Stimulated activated CD8-positive, alpha-beta memory T cell treated with anti-CD3 and anti-CD28 coated beads, Interleukin-7, amount 100 ng/mL, for 24 hours (primary cell): ENCODE measurements at places on chromosomes 12 and 14.

DNA sequence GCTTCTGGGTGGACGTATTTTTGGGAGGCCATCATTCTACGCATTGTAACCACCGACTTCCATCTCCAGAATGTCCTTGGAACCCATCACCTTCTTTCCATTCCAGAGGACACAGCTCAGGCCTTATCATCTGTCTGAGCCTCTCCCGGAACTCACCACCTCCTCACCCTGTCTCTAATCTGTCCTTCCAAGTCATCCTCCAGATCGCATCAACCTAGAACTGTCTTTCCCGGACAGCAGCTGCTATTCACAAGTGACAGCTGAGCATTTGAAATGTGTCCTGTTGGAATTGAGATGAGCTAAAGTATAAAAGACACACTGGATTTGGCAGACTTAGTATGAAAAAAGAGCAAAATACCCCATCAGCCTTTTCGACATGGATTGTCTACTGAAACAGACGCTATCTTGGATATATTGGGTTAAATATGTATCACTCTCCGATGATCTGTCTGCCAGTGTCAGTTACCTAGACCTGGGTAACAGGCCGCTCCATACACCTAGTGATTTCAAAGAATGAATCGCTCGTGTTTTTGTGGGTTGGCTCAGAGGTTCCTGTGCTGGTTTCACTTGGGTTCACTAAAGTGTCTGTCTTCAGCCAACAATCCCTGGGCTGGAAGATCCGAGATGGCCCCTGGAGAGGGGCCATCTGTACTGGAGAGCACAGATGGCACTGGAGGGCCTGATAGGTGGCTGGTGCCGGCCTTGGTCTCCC, 104.4 kb upstream of the RFLNA start:
- no peak for DNase-seq

- DNase-seq, result no peak
Measured at GRCh38 chr12:121217761-121218160, 7.8 kb downstream of the P2RX4 start.

- no peak for DNase-seq
Measured at GRCh38 chr12:12892681-12893141, 1.3 kb downstream of the GPRC5A start.

DNA sequence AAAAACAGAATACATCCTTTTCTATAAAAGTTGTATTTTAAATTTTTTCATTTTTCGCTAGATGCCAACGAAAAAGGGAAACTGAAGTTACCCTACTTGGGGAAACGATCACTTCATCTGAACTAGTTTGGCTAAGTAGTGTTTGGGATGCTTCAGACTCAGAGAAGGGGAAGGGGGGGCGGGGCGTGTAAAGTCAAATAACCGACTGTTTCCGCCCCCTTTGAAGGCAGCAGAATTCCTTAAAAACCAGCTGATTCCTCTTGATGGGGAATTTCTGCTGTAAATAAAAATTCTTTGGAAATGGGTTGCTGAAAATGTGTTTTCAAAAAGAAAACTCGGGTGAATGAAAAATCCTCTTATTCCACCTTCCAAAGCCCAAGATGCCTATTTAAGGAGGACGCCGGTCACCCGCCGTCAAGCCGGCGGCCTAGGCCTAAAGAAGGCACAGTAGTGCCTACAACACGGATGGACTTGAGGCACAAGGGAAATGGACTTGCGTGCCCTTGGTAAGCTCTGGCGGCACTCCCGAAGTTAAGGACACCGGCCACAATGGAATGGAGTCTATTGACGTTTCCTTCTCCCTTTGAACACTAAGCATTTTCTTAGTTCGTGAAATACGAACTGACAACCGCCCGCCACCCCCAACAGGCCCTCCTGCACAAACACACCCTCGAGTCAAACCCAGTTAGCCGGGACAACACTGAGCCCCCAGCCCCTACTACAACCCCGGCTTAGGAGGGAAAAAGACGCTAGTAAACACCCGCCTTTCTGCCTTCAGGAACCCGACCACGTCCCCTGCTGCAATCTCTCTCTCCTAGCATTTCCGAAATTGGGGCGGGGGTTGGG, 1.9 kb downstream of the ATXN2 start:
- no peak for DNase-seq
